ENCODE measurements at places on chromosomes 11 and 22. TPM values are rescaled to one million over a fixed set of nuclear protein-coding genes. Genes with fewer than 3 reads are reported as not detected.

DSCAML1 gene
- total RNA-seq, result 30.7 TPM

APOA1 gene
- total RNA-seq, result 0.63 TPM

GRK3 gene
- total RNA-seq, result 57.9 TPM

CRYAB gene
- 16.0 TPM for total RNA-seq

OR56B4 gene
- total RNA-seq, result not detected

BTG4 gene
- not detected for total RNA-seq

DBX1 gene
- total RNA-seq, result not detected

VSTM5 gene
- total RNA-seq, result 4.7 TPM

P2RX3 gene
- not detected for total RNA-seq

C11orf42 gene
- not detected for total RNA-seq

DYNC2H1 gene
- total RNA-seq, result 87.3 TPM
